ENCODE measurements at places on chromosomes 2 and 18. TPM values are rescaled to one million over a fixed set of nuclear protein-coding genes. Genes with fewer than 3 reads are reported as not detected.

DNA sequence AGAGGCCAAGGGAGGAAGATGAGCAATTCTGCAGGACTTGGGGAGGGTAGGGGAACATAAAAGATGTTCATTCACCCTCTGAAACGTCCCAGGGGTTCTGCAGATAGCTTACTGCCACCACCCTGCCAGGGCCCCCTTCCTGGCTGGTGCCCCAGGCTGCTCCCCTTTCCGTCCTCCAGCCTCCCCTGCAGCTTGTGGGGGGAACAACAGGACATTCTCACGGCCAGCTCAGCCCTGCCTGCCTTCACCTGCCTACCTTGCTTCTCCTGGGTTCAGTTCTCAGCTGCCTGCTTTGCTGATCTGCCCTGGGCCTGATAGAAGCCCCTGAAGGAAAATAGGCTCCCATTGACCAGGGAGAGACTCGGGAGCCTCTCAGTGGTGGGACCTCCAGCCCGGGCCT, 251.1 kb downstream of the CELF4 start:
- DNase-seq = no peak

DNA sequence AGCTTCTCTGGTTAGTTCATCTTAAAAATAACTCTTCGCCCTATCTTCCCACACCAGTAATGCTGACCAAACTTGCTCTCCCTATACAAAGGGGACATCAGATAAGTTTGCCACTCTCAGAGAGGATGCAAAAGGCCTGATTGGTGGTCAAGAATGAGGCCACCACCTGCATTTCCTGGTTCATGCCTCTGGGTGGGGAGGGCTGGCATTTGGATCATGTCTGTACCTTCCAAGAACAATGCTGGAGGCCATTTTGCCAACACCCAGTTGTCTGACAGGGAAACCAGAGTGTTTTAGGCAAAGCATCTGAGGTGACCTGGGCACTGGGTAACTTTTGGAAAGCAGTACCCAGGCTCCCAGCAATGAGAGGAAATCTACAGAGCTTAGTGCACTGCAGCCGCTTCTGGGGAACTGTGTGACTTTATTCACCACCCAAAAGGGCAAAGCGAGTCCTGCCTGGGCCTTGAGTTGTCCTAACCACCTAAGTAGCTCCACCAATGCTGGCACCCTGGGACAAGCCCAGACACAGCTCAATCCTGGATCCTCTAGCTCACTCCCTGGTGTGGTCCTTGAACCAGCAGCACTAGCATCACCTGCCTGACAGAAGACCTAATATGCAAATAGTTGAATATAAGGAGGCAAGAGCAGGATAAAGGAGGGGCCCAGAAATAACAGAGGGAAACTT, 35.1 kb downstream of the CAPN13 start:
- no peak for DNase-seq

Gene RNF152
- 0.56 TPM for total RNA-seq

Gene ASB18
- total RNA-seq = not detected

Gene UPP2
- not detected for total RNA-seq

Gene CXCR4
- total RNA-seq = 83.3 TPM

Data from activated T-helper 1 cell treated with anti-CD3 and anti-CD28 coated beads, Interleukin-12 subunit alpha, Interleukin-12 subunit beta, Interleukin-2, Interleukin-4 antibody, amounts not matched to agents 30 ng/mL and 10 ng/mL and 1 ng/mL, durations not matched to agents 14 hours and 24 hours and 36 hours (primary cell).